Caco-2 (cell line): ENCODE measurements at places on chromosomes 1 and 21. TPM values are rescaled to one million over a fixed set of nuclear protein-coding genes. Genes with fewer than 3 reads are reported as not detected.

VWA5B1 gene
- not detected in 2 replicates for total RNA-seq

LEMD1 gene
- not detected in 2 replicates for total RNA-seq

BRINP3 gene
- total RNA-seq: not detected in 2 replicates

MCOLN2 gene
- total RNA-seq: not detected in 2 replicates

- no peak for DNase-seq
Observed at GRCh38 chr1:248631354-248632008, 3.4 kb downstream of the OR2T11 start.

DNA sequence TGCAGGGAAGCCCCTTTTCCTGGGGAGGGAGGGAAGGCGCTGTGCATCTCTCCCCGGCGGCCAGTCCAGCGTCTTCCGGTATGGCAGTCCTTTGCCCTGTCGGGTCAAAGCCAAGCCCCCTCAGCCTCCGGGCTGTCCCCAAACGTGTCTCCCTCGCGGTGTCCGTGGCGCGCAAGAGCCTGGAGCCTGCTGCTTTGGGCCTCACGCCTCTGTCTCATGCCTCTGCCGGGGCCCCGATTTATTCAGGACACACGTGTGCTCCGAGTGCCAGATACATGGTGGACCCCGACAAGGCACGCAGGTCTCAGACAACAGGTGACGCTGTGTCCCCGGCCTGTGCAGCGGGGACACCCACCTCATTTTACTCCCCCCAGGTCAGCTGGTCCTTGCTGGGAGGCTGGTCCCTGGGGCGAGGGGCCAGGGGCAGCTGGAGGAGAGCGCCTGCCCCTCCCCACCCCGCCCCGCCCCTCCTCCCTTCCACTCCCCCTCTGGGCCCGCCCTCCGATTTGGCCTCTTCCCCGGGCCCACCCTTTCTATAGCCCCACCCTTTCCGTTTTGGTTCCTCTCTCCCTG lies 176.7 kb downstream of the CAMTA1 start:
- DNase-seq: no peak

CFHR1 gene
- total RNA-seq: not detected in 2 replicates

DNA sequence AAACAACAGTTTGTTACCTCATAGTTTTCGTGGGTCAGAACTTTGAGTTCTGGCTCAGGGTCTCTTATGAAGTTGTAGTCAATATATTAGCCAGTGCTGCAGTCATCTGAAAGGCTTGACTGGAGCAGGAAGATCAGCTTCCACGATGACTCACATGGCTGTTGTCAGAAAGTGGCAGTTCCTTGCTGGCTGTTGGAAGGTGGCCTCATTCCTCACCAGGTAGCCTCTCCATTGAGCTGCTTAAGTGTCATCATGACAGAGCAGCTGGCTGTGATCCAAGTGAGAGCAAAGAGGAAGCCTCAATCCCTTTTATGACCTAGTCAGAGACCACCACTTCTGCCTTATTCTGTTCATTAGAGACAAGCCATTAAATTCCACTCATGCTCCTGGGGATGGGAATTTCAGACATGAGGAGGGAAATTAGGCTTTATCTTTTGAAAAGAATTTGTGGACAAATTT lies 5.6 kb downstream of the OSBPL9 start:
- DNase-seq: peak; percentile 33

GRCh38 chr1:86965827-86966182 lies 51.4 kb downstream of the HS2ST1 start:
- no peak for DNase-seq

RCSD1 gene
- not detected in 2 replicates for total RNA-seq

DNA sequence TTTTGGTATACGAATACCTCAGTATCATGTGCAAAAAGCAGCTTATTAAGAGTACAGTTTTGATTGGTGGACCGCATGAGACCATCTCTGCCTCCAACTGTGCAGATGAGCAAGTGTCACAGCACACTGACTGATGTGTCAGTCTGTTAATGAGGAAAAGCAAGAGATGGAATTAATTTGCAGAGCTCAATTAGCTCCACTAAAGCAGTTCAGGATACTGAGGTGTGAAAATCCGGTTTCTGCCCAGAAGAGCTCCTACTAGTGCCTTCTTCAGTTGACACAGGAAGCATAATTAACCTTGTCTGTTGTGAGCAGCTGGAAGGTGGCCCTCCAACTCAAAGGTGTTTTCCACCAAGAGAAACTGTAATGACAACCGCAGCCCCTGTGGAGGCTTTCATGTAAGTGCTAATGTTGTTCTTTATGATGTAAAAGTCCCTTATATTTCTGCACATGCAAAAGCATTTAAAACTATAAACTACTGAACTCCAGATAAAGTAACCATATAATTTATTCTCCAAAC lies 44.3 kb downstream of the PCNX2 start:
- DNase-seq: no peak

DNA sequence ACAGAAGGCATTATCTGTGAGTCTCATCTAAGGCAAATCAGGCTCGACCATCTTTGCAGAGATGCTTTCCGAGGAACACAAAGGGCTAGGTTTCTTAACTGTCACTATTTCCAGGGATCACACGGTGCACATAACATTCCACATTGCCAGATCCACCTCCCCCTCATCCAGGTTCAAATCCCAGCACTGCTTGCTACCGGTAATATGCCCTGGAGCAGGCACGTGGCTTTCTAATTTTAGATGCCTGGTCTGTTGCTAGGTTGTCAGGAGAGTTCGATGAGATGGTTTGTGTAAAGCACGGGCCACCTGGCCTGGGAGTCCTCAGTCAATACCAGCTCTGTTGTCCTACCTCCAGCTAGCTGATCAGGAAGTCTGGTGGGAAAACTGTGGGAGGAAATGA lies 598.6 kb downstream of the NPHP4 start:
- no peak for DNase-seq

RNU1-1 gene
- total RNA-seq: 1,622 and 1,638 TPM in 2 replicates

DNA sequence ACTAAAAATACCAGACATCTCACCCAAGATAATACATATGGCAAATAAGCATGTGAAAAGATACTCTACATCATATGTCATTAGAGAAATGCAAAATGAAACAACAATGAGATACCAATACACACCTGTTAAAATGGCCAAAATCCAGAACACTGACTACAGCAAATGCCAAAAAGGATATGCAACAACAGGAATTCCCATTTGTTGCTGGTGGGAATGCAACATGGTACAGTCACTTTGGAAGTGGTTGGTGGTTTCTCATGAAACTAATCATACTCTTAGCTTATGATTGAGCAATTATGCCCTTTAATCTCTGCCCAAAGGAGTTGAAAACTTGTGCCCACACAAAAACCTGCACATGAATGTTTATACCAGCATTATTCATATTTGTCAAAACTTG lies 6.4 kb upstream of the RGS2 start:
- DNase-seq: no peak

KCNH1 gene
- 0.16 TPM in 1 of 2 replicates, not detected in the other for total RNA-seq

DNA sequence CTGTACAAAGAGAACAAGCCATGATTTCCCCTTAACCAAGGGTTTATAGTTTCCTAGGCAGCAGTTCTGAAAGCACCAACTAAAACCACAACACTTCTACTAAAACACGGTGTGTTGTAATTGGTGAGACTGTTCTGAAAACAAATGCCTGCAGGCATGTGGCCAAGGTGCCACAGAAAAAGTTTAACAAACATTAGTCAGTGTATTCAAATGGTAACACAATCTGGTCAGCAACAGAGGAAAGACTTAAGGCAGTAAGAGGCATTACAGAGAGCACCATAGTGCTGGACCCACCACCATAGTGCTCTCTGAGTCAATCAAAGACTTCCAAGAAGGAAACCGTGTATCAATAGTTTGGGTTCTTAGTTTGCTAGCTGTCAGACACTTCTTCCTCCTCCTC lies 16.7 kb downstream of the SNIP1 start:
- no peak for DNase-seq

DNA sequence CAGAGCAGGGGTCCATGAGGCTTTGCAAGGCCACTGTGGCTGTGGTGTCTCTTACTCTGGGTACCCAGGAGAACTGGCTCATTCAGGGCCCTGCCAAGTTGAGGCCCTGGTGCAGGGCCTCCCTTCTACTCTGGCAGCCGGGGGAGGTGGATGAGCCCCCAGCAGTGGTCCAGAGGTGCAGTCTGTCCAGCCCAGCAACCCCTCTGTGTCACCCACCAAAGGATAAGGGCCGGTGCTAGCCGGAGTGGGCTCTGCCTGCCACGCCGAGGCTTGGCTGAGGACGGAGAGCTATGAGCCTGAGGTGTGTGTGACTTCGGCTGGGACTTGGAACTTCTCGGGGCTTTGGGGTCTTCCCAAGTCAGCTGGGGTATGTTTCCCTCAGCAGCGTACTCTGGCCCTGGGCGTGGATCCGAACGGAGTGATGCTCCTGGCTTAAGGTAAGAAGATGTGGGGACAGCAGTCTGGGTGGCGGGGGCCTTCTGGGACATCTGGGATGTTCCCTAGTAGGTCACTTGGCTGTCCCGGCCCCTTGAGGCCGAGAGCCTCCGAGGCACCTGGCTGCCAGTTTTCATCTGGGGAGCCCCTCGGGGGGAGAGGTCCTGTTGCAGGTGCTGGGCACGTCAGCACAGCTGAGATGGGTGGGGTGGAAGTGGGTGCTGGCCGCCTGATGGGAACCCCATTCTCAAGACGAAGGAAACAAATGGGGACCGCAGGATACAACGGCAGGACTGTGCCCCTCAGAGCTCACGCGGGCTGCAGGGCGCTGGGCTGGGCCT lies 25.9 kb downstream of the RUNX3 start:
- no peak for DNase-seq
